ENCODE measurements at places on chromosomes 5 and 9. TPM values are rescaled to one million over a fixed set of nuclear protein-coding genes. Genes with fewer than 3 reads are reported as not detected.

DNA sequence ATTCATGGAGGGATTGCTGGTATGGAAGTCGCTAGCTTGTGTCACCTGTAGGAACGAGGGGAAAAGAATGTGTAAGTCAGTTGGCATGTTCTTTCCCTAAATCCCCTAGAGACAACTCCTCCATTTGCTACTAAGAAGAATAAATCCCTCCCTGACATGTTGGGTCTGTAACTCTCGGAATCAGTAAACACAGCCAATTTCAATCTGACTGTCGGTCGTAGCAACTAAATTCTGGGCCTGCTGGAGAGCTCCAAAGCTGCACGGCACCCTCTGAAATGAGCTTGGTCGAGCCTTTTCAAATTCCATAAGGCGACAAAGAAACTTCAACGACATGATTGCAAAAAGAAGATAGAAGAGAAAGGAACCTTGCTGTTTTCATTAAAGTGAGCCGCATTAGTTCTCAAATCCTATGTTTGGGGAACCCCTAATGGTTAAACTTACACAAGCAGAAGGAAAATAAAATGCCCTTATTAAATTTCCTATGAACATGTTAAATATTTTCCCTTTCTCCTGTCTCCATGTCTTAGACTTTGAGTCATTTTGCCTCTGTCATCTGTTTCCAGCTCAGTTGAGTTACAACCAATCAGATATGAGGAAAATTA, 735.8 kb upstream of the WWC1 start:
- H3K27ac ChIP-seq = no peak overlapping the region
- H3K4me1 ChIP-seq = no peaks in the 10 kb centered on the region
- no peaks in the 10 kb centered on the region for H3K27me3 ChIP-seq
- no peak for DNase-seq
- H3K4me3 ChIP-seq = no peak overlapping the region

DNA sequence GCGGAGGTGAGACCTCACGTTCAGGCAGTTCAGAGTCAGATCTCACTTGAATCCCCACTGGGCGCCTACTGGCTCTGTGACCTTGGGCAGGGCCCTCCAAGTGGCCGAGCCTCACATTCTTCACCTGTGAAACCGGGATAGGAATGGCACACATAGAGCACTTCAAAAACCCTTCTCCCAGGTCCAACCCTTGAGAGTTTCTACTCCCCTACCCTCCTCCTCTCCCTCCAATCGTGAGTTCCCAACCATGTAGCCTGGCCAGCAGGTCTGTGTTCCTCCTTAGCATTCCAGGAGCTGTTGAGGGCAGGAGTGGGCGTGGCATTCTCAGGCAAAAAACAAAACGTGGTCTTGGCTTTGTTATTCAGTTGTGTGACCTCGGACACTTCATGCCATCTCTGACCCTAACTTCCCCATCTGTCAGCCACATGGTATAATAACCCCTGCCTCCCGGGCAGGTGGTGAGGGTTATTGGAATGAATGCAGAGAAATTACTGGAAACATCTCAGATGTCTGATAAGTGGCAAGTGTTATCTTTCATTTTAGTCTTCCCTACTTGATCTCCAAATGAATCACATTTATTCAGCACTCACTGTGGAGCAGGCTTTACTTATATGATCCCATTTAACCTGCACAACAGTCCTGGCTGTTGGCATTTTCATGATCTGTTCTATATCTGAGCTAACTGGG, 112.8 kb upstream of the BOD1 start:
- H3K4me1 ChIP-seq = no peaks in the 10 kb centered on the region
- no peak for DNase-seq
- H3K36me3 ChIP-seq = no peaks in the 10 kb centered on the region
- H3K27ac ChIP-seq = no peak overlapping the region
- no peak overlapping the region for H3K4me3 ChIP-seq

DNA sequence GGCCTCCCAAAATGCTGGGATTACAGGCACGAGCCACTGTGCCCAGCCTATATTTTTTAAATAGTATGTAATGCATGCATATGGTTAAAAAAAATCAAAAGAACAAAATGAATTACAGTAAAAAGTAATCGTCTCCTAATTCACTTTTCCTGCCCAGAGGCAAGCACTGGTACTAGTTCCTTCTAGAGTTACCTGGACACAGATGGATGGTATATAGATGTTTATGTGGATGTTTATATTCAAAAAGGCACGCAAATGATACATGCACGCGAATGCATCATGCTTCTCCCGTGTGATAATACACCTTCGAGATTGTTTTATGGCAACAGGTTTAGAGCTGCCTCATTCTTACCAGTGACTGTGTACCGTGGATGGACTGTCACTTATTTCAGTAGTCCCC, 21.4 kb downstream of the ABL1 start:
- no peak overlapping the region for H3K4me3 ChIP-seq
- DNase-seq = no peak
- H3K27ac ChIP-seq = no peak overlapping the region
- H3K36me3 ChIP-seq = peaks cover 3% of the 10 kb centered on the region
- H3K27me3 ChIP-seq = no peaks in the 10 kb centered on the region

GRCh38 chr5:56947052-56947451, 4.9 kb downstream of the MIER3 start:
- no peak overlapping the region for H3K4me3 ChIP-seq
- H3K36me3 ChIP-seq = peaks cover 31% of the 10 kb centered on the region
- DNase-seq = no peak
- H3K27me3 ChIP-seq = peaks cover 6% of the 10 kb centered on the region
- no peak overlapping the region for H3K27ac ChIP-seq

GRCh38 chr5:32223972-32224609, 50.0 kb upstream of the GOLPH3 start:
- no peak overlapping the region for H3K27ac ChIP-seq
- DNase-seq = no peak
- H3K27me3 ChIP-seq = peaks cover 3% of the 10 kb centered on the region
- peaks cover 4% of the 10 kb centered on the region for H3K36me3 ChIP-seq
- no peak overlapping the region for H3K4me3 ChIP-seq

F2RL1 gene
- polyA plus RNA-seq = 0.53 TPM
